Activated CD8-positive, alpha-beta T cell treated with anti-CD3 and anti-CD28 coated beads for 36 hours (primary cell): ENCODE measurements at places on chromosomes 1 and 21.

GRCh38 chr21:39952265-39952664 lies 85.0 kb downstream of the PCP4 start:
- DNase-seq = no peak
- no peaks in the 10 kb centered on the region for H3K4me1 ChIP-seq
- no peaks in the 10 kb centered on the region for H3K36me3 ChIP-seq
- peaks cover 3% of the 10 kb centered on the region for H3K27me3 ChIP-seq

- no peaks in the 10 kb centered on the region for H3K36me3 ChIP-seq
- H3K4me3 ChIP-seq = no peak overlapping the region
- peak; percentile 18 for DNase-seq
- H3K4me1 ChIP-seq = peaks cover 6% of the 10 kb centered on the region
- peaks cover 6% of the 10 kb centered on the region for H3K27me3 ChIP-seq
These were observed 19.1 kb upstream of the SLC5A9 start for GRCh38 chr1:48203287-48203900.

DNA sequence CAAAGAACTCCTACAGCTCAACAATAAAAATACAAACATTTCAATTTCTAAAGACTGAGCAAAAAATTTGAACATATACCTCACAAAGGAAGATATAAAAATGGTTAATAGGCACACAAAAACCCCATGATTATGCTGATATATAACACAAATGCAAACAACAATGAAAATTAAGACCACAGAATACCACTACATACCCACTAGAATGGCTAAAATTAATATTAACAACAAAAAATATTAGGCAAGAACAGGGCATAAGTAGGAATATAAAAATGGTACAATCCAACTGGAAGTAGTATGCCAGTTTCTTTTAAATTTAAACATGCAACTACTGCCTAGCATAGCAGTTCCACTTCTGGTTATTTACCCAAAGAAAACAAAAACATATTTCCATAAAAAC lies 77.3 kb downstream of the CDC42BPA start:
- H3K36me3 ChIP-seq = no peaks in the 10 kb centered on the region
- DNase-seq = no peak
- peaks cover 28% of the 10 kb centered on the region for H3K27me3 ChIP-seq
- H3K4me1 ChIP-seq = no peaks in the 10 kb centered on the region

GRCh38 chr1:184836934-184837895 lies 82.6 kb upstream of the EDEM3 start:
- DNase-seq = no peak
- H3K4me1 ChIP-seq = peaks cover 9% of the 10 kb centered on the region
- H3K36me3 ChIP-seq = peaks cover 10% of the 10 kb centered on the region
- no peaks in the 10 kb centered on the region for H3K27me3 ChIP-seq

DNA sequence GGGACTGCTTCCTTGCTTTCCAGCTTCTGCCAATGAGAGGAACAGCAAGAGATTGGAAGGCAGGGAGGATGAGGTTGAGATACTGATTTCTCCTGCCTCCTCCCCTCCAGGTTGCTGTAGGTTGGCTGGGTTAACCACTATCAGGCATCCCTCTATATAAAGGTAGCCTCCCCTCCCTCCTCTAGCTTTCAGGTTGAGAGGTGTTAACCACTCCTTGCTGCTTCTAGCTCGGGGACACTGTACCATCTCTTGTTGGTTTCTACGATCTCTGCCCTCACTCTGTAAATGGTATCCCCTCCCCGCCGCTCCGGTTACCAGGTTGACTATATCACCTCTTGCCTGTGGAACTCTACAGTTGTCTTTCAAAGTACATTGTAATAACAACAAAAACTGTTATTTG lies 16.7 kb downstream of the LPAR3 start:
- peaks cover 8% of the 10 kb centered on the region for H3K27me3 ChIP-seq
- peak; percentile 25 for DNase-seq
- peaks cover 10% of the 10 kb centered on the region for H3K4me1 ChIP-seq
- H3K36me3 ChIP-seq = no peaks in the 10 kb centered on the region
- H3K27ac ChIP-seq = no peak overlapping the region

GRCh38 chr1:169557131-169557530 lies 29.1 kb downstream of the F5 start:
- H3K27me3 ChIP-seq = no peaks in the 10 kb centered on the region
- H3K4me3 ChIP-seq = no peak overlapping the region
- H3K27ac ChIP-seq = no peak overlapping the region

DNA sequence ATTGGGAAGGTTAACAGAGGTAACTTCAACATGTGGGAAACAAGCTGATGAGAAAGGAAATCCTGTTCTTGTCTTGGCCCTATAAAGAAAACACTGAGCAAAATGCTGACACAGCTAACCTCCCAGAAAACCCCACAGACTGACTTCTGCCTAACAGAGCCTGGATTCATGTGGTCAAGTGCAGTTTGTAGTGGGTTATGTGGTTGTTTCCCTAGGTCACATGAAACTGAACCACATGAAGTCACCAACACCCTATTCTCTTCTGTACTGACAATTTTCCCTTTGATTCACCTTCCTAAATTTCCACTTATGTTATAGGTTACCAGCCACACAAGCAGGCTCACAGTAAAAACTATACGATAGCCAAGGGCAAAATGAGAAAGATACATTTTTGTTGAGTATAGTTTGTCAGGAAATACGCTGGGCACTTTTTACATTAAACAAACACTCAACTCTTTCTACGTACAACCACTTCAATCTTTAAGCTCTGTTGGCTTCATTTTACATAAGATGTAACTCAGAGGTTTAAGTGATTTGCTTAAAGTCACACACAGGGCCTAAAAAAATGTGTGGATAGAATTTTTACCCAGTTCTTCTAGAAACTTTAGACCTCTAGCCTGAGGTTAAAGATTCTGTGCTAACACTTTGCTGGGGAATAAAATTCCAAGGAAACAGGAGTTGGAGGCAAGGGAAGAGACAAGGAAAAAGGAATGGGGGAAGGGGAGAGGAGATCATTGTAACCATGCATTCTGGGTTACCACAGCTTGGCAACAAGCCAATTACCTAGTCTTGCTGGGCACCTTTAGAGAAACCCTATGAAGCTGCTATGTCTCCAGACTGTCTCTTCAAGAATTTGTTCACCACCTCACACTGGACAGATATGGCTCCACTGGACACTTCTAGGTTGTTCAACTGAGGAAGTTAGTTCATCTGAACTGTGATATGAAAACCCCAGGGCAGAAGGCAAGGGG lies 601.6 kb upstream of the USP24 start:
- H3K36me3 ChIP-seq = no peaks in the 10 kb centered on the region
- H3K27me3 ChIP-seq = peaks cover 3% of the 10 kb centered on the region
- DNase-seq = peak; percentile 4
- peaks cover 2% of the 10 kb centered on the region for H3K4me1 ChIP-seq

- H3K27me3 ChIP-seq = no peaks in the 10 kb centered on the region
- no peak overlapping the region for H3K4me3 ChIP-seq
- peaks cover 18% of the 10 kb centered on the region for H3K36me3 ChIP-seq
- H3K27ac ChIP-seq = no peak overlapping the region
- DNase-seq = no peak
- no peaks in the 10 kb centered on the region for H3K4me1 ChIP-seq
These were observed 43.6 kb downstream of the ALG6 start for GRCh38 chr1:63411066-63411465.

GRCh38 chr1:183194527-183195141 lies 8.6 kb downstream of the LAMC2 start:
- peaks cover 18% of the 10 kb centered on the region for H3K4me1 ChIP-seq
- H3K27me3 ChIP-seq = peaks cover 9% of the 10 kb centered on the region
- no peak overlapping the region for H3K4me3 ChIP-seq
- peak; percentile 69 for DNase-seq
- H3K27ac ChIP-seq = peak overlapping the region; percentile 16

- DNase-seq = peak; percentile 85
- peak within 1 kb of the TSS; percentile 97 for H3K4me3 ChIP-seq
- H3K36me3 ChIP-seq = peaks cover 55% of the 10 kb centered on the region
These were observed at the start of gene GPN2 for GRCh38 chr1:26889551-26890466. Gene GPN2, minus strand, starts transcription at chr1:26890283. Its CDS starts 187 bp downstream, at chr1:26890096.
